ENCODE measurements at places on chromosomes 5 and 9.
A peak's percentile ranks its signal among the peaks of the same experiment; 100 is the strongest.

GRCh38 chr5:60701321-60701968 lies 1.5 kb upstream of the DEPDC1B start:
- DNase-seq: no peak

DNA sequence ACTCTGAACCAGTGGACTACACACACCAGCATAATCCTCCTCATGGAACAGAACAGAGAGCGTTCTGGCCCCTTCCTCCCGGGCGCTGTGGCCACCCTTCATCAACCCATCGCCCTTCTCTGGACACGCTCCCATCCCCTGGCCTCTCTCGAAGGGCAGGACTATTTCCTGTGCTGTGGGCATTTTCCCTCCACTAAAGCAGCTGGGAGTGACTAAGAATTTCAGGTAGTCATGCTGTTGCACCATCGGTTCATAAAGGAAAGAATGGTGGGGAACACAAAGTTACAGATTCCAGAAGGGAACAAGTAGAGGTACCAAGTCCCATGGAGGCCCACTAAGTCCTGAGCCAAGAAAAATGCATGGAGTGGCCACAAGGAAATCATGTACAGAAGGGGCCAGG lies 68.6 kb downstream of the EPB41L4B start:
- no peak for DNase-seq

- peak; percentile 94 for DNase-seq
Measured at GRCh38 chr9:107749787-107750444, 260.3 kb upstream of the KLF4 start.

DNA sequence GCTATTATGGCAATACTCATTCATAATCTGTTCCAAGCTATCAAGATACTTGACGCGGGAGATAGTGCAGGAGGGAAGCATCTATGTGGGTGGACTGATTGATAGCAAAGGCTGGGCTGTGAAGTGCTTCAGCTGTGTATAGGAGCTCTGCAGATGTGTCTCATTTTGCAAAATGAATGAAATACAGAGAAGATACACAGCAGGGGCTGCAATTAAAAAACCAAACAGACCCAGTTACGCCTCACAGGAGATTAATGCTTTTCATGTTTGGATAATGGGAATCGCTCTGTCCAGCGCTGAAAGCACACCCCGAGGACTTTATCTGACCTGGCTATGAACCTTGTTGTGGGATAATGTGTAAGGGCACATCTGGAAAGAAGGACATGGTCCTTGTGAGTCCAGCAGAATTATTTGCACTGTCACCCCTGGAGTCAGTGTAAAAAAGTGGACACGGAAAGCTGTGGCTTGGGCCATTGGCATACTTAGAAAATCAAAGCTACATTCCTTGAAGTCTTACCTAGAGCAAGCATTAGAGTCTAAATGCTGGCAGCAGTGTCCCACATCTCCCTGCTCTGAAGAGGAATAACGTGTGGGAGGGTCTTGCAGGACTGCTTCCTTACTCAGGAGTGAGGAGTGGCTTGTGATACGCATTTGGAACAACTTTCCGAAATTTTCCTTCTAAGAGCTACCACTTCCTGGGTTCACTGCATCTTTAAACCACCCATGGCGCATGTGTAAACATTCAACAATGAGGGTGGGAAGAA lies 2.6 kb downstream of the SH3RF2 start:
- DNase-seq: no peak

- DNase-seq: peak; percentile 15
Measured at GRCh38 chr9:115117999-115118878, at the start of gene TNC. TSS of gene TNC (minus strand) at chr9:115118157. CDS start at chr9:115091018, 27,139 bp downstream.

- no peak for DNase-seq
Measured at GRCh38 chr9:1876891-1877496, 138.2 kb upstream of the SMARCA2 start.

DNA sequence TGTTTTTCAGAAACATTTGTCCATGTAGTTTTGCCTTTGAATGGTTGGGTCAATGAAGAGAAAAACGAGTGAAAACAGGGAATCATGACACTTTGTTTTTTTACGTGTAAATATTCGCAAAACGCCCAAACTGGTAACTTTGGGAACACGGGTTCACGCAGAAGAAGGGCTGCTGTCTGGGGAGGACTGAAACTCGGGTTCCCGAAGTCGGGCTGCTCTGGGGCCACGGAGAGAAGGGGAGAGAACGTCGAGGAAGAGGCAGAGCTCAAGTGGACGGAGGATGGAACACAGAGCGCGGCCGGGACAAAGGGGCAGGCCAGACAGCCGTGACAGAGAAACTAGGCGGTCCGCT lies 478 bp upstream of the SETD9 start:
- peak; percentile 75 for DNase-seq

DNA sequence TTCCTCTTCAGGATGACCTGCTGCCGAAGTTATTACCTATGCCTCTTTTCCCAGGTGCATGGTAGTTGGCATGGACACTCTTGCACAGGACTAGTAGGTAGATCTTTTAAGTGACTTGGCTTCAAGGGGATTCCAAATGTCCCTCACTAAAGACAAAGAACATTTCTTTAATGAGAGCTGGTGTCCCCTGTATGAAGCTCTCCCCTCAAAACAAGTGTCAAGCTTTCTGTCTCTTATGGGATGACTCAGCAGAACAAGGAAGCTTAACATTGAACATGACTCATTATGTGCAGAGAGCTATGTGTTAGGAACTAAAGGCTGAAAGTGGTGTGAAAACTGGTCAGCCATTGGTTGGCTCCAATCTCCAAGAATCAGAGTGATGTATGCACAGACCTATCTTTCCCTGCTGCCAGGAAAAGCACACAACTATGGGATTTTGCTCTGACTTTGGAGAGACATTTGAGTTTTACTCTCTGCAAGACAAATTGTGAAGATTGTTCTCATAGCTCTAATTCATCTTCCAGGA lies 120.5 kb downstream of the PRDM6 start:
- DNase-seq: no peak

DNA sequence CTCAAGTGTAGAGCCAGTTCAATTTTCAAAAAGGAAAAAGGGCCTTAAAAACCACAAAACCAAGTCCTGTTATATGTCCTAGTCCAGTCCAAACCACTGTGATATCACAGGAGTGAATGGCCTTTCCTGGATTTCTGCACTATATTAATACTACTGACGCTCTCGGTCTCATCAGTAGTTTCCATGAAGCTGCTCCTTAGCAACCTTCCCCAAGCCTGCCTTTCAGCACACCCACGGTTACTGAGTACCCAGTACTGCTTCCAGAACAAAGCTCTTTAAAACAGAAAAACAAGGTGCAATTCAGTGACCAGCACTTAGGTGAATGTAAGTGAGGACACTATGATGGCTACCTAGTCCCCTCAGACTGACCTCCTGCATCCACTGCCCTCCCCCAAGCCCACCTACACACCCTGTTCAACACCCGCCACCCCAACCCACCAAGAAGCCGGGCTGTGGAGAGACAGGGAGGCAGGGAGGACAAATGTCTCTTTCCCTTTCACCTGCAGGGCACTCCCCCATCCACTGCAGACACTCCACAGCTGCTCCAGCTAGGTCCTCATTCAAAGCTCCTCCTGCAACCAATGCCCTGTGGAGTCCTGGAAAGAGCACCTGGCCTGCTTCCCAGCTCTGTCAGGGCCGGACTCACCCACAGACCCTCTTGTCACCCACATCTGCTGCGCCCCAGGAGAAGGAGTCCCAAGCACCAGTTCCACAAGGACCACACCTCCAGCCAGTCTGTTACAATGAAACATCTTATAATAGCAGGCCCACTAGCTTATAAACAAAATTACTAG lies 25.9 kb downstream of the PSMB7 start:
- DNase-seq: peak; percentile 55

DNA sequence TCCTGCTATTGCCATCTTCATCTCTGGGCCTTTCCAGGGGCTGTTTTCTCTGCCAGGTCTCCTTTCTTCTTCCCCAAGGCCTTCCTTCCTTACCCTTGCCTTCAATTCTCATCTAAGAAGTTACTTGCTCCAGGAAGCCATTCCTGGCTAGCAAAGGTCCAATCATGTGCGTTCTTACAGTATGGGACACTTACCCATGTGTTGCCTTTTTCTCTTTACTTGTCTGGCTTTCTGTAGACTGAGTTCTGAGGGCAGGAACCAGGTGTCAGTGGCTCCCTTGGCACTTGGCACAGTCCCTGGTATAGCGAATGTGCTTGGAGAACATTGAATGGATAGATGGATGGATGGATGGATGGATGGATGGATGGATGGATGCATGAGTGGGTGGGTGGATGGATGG lies 10.2 kb downstream of the FOXI1 start:
- no peak for DNase-seq

GRCh38 chr9:15249042-15249818 lies 57.8 kb downstream of the TTC39B start:
- DNase-seq: no peak

GRCh38 chr9:132214027-132214622 lies 52.3 kb downstream of the NTNG2 start:
- DNase-seq: peak; percentile 91

DNA sequence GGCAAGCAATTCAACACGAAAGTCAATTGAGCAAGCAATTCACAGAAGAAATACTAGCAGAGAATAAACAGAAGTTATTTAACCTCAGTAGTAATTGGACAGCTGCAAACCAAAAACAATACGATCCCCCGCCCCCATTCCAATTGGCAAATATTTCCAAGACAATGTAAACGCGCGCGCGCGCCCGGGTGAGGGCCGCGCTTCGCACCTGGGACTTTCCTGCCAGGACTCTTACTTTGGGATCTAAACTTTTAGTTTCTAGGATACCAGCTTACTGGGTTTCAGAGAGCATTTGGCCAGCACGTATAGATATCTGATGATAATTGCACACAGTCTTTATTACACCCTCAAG lies 8.6 kb downstream of the RUFY1 start:
- DNase-seq: peak; percentile 49

DNA sequence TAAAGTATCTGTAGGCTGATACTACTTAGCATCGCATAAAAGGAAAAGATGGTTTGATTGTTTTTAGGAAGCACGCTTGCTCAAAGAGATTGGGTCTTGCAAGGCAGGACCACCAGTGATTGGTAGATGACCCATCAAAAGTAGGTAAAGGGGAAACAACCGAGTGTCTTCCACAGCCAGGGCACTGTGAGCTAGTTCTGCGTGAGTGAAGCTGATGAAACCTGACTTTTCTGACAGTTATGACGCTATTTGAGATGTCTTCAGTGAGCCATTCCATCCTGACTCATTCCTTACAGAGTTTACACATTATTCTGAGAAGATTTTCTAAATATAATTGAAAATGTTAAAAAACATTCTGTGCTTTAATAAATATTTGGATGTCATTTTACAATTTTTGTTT lies 49.7 kb downstream of the BASP1 start:
- DNase-seq: no peak

GRCh38 chr5:138504799-138505198 lies 38.2 kb downstream of the ETF1 start:
- DNase-seq: peak; percentile 35

DNA sequence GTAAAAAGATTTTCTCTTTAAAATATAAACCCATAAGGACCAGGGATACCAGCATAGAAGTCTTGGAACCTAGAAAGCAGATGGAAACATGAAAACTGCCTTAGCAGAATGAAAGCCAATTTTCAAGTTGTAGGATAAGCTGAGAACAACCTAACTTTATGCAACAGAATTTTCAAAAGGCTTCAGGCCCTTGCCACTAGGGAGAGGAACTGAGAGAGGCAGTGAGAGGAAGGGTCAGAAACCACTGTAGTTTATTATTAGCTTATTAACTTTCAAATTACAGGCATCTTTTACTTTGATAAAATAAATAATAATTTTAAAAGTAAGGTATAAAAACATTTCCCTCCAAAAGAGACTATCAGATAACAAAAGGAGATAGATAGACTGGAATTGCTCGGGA lies 33.4 kb downstream of the FAM81B start:
- no peak for DNase-seq

DNA sequence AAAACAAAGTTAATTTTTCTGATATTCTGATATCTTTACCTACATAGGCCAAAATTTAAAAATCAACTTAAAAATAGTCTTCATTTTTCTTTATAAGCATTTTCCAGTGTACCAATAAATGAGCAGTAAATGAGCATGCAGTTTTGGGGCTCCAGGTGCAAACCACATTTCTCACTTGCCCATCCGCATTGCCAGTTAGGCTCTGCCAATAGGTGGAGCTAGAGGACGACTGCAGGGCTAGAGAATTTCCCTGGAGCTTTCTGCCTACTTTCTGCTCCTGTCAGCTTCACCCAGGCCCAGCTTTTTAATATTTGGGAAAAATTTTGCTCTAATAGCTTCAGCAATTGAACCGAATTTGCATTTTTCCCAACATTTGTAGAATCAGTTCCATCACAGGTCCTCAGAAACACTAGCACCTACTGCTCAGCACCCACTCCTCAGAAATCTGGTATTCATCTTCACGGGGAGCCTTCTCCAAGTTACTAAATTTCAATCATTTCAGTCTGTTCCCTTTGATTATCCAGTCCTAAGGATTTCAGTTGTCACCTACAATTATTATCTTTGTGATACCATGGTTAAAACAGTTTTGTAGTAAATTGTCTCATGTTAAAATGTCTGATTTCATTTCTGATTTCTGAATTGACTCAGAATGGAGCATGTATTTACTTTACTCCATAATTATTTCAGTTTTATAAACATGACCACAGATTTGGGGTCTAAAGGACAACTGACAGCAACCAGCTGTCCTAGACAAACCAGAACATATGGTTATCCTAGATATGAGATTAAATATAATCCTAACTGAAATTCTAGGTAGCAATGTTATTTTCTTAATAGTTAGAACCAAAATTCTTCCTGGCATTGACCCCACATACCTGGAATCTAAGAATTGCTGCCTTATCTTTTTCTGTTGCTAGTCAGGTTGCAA lies 104.6 kb upstream of the FAM174A start:
- DNase-seq: no peak

- DNase-seq: no peak
Measured at GRCh38 chr9:7467186-7467585, 332.4 kb downstream of the DMAC1 start.

DNA sequence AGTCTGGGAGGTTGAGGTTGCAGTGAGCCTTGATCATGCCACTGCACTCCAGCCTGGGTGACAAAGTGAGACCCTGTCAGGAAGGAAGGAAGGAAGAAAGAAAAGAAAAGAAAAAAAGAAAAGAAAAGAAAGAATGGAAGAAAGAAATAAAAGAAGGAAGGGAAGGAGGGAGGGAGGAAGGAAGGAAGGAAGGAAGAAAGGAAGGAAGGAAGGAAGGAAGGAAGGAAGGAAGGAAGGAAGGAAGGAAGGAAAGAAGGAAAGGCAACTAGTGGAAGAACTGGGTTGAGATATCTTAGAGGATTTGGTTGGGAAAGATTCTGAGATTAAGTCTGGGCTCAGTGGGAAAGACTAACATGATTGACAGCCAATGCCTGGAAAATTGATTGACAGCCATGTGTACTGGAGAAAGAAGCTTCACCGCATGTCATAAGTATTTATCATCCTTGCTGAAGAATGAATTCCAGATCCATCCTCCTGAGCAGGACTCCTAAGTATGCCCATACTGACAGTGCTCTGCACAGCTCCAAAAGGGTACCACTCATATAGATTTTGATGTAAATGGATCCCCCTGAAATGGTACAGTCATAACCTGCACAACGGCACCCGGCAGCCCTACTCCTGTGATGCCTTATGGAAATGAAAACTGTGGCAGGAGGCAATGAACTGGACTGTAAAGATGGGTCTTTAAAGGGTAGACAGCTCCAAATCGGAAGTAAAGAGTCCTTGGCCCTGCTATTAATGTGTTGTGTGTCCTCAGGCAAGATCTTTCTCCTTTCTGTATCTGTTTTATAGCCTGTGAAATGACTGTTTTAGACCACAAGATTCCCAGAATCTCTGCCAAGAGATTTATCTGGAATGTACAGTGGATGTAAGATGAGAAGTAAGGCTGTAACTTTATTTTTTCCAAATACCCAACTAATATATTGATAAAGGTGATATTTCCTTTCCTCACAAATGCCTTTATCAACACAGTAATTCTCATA lies 16.9 kb upstream of the ADRA1B start:
- DNase-seq: no peak

GRCh38 chr9:134696433-134696832 lies 54.8 kb downstream of the COL5A1 start:
- DNase-seq: no peak
